ENCODE measurements at places on chromosomes 3 and 15.

DNA sequence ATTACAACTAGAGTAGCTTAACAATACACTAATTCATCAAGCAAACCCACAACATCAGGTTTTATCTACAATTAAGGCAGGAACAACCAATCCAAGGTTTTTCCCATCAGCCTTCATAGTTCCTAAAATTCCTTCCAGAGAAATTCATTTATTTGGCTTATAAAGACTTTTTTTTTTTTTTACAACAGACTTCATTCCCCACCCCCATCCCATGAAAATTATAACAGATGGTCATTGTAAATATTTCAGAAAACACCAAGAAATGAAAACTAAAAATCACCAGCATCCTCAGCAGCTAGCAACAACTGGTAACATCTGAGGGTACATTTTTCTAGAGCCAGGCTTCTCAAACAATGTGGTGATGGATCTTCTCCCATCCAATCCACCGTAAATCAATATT is 11.0 kb downstream of the SH3BP5 start:
- DNase-seq, result no peak

DNA sequence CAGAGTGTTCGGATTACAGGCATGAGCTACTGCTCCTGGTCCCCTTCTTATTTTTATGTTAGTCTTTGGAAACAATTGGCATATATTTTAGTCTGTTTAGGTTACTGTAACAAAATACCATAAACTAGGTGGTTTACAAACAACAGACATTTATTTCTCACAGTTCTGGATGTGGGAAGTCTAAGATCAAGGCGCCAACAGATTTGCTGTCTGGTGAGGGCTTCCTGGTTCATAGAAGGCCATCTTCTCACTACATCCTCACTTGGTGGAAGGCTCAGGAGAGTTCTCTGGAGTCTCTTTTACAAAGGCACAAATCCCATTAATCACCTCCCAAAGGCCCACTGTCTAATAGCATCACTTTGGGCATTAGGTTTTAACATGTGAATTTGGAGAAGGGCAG is 101.0 kb downstream of the APBA2 start:
- DNase-seq, result no peak

- DNase-seq, result no peak
These were observed 660.0 kb downstream of the FHIT start for GRCh38 chr3:60591267-60591666.

DNA sequence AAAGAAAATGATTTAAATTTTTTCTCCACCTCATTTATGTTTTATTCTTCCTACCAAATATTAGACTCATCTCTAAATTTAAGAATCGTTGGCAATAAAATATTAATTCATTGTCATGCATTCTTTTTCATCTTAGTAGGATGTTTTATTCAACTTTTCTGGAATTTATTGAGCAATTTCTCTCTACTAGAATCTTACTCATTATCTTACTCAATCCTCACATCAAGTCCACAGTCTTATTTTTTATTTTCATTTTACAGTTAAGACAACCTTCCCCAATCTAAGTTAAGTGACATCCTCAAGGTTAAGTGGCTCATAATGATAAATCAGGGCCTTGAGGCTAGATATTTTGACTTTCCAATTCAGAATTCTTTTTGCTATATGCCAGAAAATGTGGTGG is 15.9 kb upstream of the ALDH1A2 start:
- peak; percentile 31 for DNase-seq

GRCh38 chr3:136543385-136543784 is 208.8 kb downstream of the STAG1 start:
- DNase-seq, result peak; percentile 55

DNA sequence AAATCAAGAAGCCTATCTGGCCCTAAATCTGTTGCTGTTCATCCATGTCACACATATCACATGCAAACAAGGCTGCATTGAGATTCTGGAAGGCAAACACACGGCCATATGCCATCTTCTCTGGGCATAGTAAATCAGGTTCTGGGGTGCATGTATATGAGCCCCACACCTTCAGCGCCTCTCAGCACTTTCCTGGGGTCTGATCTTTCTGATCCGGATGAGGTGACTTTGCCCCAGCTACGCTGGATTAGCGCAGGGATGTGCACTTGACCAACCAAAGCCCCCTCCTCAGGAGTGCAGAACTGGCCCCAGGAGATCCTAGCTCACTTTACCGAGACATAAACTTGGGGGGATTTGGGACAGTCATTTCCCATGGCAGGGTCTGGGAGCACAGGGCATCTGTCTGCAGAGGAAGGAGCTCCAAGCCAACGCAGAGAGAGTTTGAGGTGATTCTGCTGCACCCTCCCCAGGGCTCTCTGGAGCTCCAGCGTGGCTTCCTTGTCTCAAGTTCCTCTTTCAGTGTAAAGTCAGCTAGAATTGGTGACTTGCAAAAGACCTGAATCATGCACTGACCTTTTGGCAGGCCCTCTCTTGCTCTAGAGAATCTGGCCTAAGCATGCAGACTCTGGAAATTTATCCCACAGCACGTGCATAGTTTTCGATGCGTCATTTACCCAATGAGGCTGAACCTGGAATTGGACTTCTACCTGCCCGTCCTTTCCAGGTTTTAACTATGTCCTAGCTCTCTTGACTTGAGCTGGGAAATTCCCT is 63.5 kb upstream of the KLF13 start:
- DNase-seq, result peak; percentile 84

DNA sequence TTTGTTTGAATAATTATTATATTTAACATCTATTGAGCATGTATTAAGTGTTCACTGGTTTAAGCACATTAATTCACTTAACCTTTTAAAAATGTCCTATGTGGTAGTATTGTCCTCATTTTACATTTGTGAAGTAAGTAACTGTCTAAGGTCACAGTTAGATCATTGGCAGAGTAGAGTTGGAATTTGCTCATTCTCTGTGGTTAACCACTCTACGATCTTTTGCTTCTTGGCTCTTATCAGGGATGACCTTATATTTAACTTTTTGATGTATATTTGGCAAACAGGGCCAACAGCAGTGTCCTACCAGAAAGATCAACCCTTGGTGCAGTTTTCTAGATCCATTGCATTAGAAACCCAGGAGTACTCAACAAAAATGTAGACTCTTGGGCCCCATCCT is 34.0 kb downstream of the PXK start:
- no peak for DNase-seq

- peak; percentile 85 for DNase-seq
These were observed 286.1 kb upstream of the TBL1XR1 start for GRCh38 chr3:177483182-177483967.

GRCh38 chr3:39150148-39150802 is 3.1 kb downstream of the CSRNP1 start:
- DNase-seq, result no peak

DNA sequence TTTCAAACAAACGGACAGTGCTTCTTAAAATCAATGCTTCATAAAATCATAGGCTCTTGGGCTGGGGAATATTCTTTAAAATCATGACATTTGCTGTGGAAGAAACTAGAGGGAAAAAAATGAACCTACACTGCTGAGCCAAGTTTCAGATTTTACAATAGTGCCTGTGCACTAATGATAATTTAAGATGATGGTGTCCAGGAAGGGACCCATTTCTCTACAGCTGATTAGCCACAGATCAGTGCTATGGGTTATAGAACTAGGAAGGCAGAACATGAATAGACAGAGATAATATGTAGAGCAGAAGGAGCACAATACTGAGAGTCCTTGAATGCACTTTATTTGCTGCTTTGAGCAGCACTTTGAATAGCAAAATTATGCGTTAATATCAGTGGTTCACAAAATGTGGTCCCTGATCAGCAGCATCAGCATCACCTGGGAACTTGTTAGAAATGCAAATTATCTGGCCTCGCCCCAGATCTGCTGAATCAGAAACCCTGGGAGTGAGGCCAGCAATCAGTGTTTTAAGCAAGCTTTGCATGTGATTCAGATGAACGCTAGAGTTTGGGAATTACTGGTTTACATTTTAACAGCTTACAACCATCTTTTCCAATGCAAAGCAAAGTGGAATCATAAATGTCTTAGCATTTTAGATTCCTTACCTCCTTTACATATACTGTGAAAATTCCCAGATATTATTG is 135.8 kb upstream of the ANKRD28 start:
- DNase-seq, result peak; percentile 72

- peak; percentile 66 for DNase-seq
These were observed 86.6 kb upstream of the PPIB start for GRCh38 chr15:64249406-64249805.

All from epithelial cell of esophagus (primary cell).